ENCODE measurements at places on chromosomes 4 and X.

DNA sequence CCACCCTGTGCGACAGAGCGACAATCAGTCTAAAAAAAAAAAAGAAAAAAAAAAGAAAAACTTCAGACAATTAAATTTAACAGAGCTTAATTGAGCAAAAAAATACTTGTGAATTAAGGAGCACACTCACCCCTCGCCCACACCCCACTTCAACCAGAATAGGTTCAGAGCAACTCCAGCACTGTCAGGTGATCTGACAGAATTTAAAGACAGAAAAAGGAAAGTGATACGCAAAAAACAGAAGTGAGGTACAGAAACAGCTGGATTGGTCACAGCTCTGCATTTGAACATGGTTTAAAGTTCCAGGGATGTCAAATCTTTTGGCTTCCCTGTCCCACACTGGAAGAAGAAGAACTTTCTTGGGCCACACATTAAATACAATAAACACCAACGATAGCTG, 174.4 kb downstream of the PDGFC start:
- no peak for DNase-seq

DNA sequence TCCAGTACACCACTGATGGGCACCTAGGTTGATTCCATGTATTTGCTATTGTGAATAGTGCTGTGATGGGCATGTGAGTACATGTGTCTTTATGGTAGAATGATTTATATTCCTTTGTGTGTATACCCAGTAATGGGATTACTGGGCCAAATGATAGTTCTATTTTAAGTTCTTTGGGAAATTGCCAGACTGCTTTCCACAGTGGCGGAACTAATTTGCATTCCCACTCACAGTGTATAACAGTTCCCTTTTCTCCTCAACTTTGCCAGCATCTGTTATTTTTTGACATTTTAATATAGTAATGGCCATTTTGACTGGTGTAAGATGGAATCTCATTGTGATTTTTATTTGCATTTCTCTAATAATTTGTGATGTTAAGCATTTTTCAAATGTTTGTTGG, 25.9 kb downstream of the CC2D2A start:
- DNase-seq, result no peak

GRCh38 chrX:9824554-9824953, 38.3 kb downstream of the SHROOM2 start:
- no peak for DNase-seq

GRCh38 chr4:102642631-102643298, 118.0 kb downstream of the MANBA start:
- no peak for DNase-seq

GRCh38 chr4:87785731-87786509, 13.4 kb upstream of the IBSP start:
- DNase-seq, result no peak

DNA sequence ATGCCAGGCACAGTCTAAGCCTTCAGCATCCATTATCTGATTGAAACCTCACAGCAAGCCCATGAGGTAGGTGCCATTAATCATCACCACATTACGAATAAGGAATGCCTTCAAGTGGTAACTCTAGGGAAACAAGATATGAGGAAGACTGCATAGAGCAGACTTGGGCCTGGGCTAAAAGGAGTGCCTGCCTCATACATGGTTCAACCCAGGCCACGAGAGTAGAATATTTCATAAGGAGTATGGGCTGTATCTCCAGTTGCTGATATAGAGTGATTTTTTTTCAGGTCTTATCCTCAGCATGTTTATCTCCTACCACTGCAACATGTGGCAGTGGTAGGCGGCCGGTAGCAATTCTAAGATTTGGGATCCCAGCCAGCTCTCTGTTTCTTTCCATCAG, 51.7 kb downstream of the ATP11C start:
- DNase-seq, result no peak

- DNase-seq, result no peak
Observed at GRCh38 chr4:128461291-128462102, 173.9 kb upstream of the PGRMC2 start.

DNA sequence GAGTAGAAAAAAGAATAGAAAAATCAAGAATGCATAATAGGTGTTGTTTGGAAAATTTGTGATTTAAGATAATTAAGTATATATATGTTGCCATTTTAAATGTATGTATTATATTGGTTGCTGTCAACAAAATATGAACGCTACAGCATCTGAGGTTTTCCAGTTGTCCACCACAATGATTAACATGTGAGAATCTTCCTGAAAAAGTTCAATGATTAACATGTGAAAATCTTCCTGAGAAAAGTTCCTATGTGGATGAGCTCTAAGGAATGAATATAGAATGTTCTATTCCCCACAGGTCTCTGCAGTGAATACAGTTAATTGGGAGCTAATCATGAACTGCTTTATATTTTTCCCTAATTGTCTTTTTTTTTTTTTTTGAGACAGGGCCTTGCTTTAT, 214.7 kb downstream of the CBR4 start:
- DNase-seq, result no peak

DNA sequence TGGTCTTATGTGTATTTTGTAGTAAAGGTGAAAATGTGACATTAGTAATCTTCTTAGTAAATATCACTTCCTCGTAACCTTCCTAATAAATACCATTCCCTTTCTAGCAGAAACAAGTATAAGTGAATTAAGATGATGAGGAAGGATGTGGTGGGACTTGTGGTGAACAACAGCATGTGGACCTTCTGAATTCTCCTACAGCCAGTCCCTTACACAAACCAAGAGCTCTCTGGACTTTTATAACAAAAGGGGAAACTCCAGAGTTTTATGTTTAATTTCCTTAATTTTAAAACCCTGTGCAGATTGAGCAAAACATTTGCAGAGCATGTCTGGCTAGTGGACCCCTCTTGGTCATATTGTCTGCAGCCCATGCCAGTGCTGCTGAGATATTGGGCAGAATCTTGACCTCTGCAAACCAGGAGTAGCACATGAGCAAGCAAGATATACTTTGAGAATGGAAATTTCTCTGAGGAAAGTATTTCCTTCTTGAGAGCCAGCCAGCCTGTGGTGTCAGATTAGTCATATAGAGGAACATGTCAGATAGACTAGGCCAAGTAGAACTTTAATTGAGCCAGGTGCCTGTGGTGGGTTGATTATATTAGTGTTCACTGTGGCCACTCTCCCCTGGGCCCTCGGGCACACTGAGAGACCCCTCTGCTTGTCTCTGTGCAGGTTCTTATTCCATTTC, 328.2 kb downstream of the DKK2 start:
- no peak for DNase-seq

GRCh38 chrX:34612036-34612435, 45.0 kb downstream of the TMEM47 start:
- no peak for DNase-seq

DNA sequence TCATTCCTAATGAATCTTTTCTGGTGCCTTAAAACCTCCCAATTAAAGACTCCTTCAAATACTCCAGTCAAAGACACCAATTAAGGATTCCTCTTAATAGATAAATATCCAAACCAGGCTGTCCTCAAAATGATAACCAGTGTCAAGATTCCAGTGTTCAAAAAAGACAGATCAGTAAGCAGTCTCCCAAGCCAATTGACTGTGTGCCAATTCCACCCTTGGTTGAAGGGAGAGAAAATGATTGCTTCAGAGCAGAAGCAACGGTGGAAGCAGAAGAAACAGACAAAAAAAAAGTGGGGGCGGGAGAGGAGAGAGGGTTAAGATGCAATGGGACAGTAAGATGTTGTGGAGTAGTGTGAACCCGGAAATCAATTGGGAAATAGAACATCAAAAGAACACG, 216.0 kb upstream of the FTHL17 start:
- DNase-seq, result no peak

DNA sequence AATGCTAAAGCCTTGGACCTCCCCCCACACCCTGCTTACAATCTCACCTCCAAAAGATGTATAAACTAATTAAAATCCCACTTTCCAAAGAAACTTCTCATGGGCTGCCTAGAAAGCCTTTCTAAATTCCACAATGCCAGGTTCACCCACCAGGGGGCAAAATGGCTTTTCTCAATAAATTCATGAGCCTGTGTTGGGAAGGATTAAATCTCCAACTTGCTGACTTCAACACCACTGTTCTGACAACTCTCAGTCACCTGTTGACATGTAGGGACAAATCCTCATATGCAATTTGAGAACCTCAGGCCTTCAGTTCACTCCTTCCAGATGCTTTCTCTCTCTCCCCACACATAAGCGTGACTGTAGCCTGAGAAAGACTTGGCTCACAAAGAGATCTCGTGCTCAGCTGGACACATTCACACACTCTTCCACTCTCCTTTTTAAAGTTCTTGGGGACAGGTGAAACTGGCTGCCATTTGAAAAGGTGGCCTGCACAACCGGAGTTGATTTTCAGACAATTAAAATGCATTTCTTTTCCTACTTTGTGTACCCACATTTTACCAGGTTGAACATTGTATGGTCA, 88.6 kb upstream of the PRPS2 start:
- no peak for DNase-seq

GRCh38 chr4:99587803-99588202, 13.2 kb downstream of the MTTP start:
- no peak for DNase-seq

DNA sequence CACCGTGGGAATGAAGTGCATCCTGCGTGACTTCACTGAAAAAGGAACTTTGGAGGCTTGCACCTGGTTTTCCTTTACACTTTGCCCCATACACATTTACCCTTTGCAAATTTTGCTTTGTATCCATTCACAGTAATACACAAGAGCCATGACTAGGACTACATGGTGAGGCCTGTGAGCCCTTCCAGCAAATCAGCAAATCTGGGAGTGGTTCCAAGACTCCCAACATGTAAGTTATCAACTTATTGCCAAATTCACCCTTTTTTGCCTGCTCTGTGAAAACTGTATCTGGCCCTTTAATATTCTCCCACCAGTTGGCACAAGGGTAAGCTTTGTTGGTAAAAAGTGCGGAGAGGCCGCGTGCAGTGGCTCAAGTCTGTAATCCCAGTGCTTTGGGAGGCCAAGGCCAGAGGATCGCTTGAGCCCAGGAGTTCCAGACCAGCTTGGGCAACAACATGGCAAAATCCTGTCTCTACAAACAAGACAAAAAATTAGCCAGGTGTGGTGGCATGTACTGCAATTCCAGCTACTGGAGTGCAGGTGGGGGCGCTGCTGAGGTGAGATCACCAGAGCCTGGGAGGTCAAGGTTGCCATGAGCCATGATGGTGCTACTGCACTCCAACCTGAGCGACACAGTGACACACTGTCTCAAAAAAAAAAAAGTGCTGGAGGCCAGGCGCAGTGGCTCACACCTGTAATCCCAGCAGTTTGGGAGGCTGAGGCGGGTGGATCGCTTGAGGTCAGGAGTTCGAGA, 5.0 kb downstream of the PRMT9 start:
- no peak for DNase-seq

- no peak for DNase-seq
Observed at GRCh38 chr4:130814896-130815295, 1718.9 kb downstream of the C4orf33 start.

- peak; percentile 52 for DNase-seq
Observed at GRCh38 chr4:156968479-156968984, 3.1 kb downstream of the PDGFC start.

DNA sequence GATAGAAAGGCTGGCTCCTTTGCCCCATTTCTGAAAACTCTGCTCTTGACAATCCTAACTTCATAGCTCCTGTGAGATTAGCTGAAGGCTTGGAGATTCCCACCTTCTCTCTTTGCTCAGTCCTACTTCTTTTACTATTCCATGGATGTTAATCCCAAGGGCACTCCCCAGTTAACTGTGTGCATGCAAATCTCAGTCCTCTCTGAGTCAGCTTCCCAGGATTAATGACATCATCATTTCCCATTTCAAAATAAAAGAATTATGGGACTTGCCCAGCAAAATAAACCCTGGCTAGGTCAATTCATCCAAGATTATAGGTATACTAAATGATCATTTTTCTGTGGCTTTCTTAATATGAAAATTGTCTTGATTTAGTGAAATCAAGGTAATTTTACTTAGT, 328.6 kb upstream of the NR3C2 start:
- no peak for DNase-seq

DNA sequence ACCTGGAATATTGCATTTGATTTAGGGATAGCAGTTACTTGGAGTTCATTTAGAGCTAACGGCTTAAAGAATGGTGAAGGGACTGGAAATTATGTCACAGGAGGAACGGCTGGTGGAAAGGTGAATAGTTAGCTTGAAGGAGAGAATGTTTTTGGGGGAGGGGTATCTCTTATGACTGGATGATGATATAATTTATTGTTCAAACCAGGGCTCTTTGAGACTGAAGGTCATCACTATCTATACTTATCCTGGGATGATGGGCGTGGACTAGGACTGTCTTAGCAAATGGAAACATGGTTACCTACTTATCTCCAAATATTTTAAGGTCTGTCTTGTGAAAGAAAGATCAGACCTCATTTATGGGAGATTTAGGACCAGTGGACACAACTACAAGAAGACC, 30.1 kb downstream of the WWC2 start:
- no peak for DNase-seq

DNA sequence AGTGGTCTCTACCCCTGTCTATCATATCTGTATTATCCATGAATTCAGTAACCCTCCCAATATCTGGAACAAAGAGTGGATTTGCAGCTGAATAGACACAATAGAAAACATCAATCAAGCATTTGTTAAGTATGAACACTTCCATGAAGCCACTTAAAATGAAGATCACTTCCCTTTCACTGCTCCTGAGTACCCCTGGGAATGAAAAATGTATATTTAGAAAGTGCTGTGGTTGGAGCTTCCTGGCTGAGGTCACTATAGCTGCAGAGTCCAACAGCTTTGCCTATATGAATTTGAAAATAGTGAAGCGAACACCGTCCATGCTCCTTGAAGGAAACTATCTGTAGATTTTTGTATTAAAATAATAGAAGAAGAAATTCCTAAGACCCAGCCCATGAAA, 227.0 kb downstream of the DTHD1 start:
- DNase-seq, result no peak

DNA sequence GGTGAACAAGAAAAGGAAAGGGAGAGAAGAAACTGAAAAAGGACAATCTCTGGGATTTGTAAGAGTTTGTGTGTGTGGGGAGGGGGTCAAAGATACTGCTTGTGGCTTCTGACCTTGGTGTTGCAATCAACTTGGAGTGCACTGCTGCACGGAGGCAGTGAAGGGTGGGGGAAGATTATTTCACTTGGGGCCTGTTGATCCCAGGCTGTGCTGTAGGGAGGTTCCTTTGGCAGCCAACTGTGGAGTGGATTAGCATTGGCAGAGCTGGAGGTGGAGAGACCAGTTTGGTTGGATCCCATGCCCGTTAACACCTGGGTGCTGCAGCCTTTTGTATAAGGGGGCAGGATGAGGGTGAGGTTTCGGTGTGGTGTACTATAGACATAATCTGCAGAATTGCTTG, 38.2 kb downstream of the AFF1 start:
- DNase-seq, result no peak

DNA sequence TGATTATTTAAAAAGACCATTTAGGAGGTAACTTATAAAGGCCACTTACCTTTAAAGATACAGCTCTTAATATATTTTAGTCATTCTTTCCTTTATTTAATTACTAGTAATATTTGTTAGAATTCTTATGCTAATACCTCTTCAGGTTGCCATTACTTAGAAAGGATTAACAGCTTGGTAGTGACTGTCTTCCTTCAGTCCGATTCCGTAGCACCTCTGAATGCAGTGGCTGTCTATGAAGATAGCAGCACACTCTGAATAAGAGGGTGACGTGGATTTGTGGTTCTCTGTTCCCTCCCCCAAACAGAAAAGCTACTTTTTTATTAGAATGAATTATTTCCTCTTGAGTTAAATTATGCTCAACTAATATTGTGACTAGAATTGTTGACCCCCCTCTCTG, 92.6 kb upstream of the TENM3 start:
- DNase-seq, result no peak

- no peak for DNase-seq
Observed at GRCh38 chr4:159129814-159130550, 27.1 kb downstream of the RAPGEF2 start.

- DNase-seq, result no peak
Observed at GRCh38 chr4:79598801-79599200, 190.8 kb upstream of the GK2 start.

- DNase-seq, result no peak
Observed at GRCh38 chrX:903116-903515, 272.5 kb downstream of the SHOX start.
